ENCODE measurements at places on chromosomes 12 and 14.
A peak's percentile ranks its signal among the peaks of the same experiment; 100 is the strongest.

DNA sequence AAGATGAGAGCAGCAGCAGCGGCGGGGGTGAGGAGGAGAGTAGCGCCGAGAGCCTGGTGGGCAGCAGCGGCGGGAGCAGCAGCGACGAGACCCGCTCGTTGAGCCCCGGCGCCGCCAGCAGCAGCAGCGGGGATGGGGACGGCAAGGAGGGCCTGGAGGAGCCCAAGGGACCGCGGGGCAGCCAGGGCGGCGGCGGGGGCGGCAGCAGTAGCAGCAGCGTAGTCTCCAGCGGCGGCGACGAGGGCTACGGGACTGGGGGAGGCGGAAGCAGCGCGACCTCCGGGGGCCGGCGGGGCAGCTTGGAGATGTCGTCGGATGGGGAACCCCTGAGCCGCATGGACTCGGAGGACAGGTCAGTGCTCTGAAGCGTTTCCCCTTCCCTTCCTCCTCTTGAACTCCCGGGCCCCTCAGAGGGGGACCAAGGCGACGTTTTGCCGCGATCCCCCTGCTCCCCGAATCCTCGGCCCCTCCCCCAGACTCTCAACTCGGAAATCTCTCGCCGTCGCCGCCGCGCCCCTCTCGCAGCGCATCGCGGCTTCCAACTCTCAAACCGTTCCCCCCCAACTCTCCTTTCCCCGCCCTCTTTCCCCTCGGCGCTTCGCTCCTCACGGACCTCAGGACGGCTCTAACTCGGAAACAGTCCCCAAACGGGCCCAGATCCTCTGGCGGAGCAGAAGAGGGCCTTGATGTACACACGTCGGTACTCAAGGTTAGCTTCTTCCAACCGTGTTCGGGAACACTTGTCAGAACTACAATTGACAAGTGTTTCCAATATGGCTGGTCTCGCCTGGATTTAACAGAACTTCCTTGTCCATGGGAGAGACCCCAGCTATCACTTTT lies 947 bp downstream of the AEBP2 start:
- peak; percentile 40 for DNase-seq

DNA sequence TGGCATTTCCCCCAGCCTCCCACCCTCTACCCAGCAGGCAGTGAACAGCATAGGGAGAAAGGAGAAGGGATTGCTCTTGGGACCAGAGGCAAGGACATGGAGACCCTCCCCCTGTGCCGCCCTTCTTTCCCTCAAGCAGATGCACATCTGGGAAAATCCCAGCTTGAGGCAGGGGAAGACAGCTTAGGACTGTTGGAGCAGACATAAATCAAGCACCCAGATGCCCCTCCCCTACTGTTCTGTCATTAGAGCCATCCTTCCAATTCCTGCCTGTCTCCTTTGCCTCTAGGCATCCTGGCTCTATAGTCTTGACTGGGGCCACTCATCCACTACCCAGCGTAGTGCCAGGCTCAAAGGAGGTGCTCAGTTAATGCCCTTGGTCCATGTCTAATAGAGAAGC lies 7.5 kb upstream of the CISTR start:
- no peak for DNase-seq

DNA sequence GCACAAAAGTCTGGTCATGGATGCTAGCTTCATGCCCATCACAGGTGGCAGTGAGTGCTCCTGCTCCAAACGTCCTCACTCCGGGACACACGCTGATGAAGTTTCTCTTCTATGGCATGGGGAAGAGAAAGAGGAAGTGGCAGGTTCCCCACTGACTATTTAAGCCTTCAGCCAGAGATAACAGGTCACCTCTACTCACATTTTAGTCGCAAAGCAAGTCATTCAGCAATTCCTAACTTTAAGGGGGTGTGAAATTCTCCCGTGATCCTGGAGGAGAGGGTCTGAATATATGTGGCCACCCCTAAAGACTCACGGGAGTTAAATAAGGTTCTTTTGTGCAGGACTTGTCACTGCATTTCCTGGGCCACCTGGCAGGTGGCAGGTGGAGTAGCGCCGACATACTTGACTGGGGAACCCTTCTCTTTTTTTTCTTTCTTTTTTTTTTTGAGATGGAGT lies 18.8 kb upstream of the RCOR1 start:
- DNase-seq = no peak

DNA sequence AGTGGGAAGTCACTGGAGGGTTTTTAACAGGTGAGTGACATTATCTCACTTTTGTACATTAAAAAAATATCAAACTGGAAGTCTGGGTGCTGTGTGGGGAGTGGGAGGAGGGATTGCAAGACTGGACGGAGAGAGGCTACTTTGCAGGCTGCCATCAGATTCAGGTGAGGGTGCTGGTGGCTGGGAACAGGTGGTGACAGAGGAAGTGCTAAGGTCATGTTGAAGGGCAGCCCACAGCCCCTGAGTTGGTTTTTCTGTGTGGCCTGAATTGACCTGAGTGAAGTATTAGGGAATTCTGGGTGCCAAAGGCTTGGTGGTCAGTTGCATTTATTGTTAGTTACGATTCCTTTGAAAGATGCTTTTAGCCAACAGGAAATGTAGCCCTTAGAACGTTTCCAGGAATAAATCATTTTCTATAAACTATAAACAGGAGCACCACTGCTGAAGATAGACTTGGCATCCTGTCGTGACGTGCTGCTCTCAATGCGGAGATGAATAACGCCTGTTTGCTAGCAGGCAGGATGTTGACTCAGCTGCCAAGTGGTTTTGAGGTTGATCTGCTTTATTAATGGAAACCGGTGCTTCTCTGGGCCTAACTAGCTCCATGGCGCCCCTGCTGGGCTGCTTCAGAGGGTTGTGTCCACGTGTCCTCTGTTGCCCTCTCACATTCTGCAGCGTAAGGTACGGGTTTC lies 707.5 kb upstream of the TMEM132C start:
- peak; percentile 10 for DNase-seq

DNA sequence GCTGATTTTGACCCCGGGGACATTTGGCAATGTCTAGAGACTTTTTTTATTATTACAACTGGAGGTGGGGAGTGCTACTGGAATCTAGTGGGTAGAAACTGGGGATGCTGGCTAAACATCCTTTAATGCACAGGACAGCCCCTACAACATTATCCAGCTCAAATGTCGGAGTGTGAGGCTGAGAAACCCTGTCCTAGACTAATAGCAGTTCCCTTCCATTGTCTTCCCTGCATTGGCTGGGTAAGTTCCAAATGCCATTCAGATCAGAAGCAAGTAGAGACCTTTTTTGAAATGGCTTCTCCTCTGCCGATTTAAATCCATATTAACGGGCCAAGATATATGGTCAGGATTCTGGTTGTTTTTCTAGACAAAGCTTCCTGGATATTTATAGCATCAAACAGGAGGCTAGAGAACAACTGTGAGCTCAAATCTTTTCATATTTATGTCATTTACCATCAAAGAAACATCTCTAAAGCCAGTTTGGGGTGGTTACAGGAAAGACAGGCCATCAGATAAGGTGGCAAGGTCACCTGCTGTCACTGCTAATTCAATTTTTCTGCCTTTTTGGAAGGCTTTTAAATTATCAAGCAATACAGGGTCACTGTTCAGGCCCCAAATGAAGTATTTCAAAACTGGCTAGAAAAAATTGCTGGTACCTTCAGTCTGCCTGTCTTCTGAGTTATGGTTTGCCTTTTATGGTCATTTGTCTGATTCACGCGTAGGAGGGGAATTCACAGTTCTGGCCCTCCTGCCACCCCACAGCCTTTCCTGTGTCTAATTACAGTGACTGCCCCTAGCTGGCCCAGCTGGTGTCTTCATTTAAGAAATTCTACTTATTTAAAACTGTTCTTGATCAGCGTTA lies 20.1 kb upstream of the AKAP5 start:
- peak; percentile 71 for DNase-seq

GRCh38 chr12:86663173-86663572 lies 407.0 kb upstream of the MGAT4C start:
- no peak for DNase-seq

DNA sequence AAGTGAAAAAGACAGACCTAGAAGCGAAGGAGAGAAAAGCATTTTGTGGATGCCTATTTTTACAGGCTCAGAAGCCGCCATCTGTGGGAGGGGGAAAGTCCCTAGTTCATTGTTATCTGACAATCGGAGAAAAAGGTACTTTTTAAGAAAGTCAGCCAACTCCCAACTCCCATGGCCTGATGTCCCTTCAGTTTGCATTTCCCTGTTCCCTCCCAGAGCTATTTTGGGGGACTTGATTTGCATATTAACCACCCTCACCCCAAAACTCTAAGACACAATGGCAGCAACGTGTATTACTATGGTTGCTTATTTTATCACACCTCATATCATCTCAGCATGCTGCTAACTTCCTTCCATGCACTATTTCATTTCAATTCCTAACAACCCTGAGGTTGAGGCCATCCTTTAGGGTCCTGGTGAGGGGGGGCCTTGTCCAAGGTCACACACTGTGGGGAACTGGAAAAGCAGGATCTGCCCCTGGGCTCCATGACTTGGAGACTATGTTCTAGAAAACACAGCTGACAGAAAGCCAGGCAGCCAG lies 18.7 kb downstream of the HVCN1 start:
- DNase-seq = no peak

GRCh38 chr12:32757157-32757556 lies 1.5 kb upstream of the YARS2 start:
- no peak for DNase-seq

GRCh38 chr12:124639122-124639806 lies 71.9 kb upstream of the NCOR2 start:
- DNase-seq = no peak

DNA sequence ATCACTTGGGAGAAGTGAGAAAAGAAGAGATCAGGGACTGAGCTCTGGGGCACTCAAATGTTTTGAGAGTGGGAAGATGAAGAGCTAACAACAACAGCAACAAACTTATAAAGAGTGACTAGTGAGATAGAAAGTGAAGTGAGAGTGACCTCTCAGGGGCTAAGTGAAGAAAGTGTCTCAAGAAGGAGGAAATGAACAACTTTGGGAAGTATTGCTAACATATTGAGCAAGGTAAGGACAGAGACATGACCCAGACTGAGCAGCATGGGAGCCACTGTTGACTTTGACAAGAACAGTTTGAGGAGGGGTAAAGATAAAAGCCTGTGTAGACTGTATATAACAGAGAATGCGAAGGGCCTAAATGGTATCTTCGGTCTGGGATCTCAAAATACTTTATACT lies 155.1 kb upstream of the BTG1 start:
- no peak for DNase-seq

DNA sequence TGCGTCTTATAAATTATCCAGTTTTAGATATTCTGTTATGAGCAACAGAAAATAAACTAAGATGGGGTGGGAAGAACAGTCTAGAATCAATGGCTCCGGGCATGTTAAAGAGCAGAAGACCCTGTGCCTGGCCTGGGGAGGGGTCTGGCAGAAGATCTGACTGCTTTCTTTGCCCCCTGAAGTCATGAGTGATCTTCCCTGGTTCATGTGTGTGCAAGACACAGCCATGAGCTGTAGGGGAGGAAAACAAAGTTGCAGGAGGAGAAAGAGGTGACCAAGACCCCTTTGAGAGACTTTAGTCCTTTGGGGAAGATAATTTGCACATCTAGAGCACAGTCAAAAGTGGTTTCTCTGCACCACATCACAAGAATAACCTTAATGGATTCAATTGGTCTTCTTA lies 4.8 kb downstream of the LACRT start:
- DNase-seq = no peak

GRCh38 chr12:53346491-53346890 lies 10.3 kb upstream of the SP7 start:
- DNase-seq = no peak

DNA sequence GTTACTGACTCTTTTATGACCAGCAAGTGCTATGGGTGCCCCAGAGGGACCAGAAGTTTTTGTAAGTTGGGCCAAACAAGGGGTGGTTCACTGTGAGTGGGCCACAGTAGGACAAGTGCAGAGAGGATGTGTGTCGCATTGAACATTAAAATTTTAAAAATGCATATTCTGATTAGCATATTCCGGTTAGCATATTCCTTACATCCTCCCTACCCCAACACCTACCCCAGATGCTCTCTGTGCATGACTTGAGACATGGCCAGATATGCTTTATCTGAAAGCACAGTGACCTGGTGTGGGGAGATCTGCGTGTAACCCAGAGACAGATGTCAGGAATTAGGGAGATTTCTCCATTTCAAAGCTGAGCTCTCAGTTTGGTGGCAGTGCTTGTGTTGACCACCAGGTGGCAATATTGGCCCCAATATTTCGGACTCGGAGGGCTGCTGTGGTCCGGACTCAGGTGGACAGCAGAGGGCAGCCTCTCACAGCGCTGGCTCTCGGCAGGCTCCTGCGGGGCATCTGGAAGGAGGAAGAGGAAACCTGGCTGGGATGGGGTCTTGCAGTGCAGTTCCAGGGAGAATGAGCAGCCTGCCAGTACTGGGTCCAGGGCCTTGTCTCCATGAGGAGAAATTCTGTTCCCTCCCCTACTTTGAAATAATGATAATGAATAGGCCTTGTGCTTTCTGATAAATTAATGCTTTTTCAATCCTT lies 1.6 kb upstream of the CEBPE start:
- DNase-seq = peak; percentile 90

- no peak for DNase-seq
These were observed 145.8 kb downstream of the MIPOL1 start for GRCh38 chr14:37343307-37344094.

DNA sequence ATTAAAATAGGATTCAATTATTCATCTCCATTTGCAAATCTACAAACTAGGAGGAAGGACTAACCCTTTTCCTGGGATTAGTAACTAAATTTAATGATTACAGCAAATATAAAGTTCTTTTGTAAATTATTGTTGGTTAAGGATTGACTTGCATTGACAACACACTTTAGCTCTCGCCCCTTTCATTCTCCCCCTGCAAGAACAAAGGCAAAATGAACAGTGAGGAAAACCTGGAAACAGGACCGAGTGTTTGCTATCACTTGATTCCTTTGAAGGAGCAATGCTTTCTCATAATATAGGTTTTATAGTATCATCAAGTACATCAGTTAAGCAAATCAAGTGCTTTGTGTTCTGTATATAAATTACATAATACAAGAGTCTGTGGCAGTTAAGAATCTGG lies 7.4 kb upstream of the COX16 start:
- DNase-seq = no peak

DNA sequence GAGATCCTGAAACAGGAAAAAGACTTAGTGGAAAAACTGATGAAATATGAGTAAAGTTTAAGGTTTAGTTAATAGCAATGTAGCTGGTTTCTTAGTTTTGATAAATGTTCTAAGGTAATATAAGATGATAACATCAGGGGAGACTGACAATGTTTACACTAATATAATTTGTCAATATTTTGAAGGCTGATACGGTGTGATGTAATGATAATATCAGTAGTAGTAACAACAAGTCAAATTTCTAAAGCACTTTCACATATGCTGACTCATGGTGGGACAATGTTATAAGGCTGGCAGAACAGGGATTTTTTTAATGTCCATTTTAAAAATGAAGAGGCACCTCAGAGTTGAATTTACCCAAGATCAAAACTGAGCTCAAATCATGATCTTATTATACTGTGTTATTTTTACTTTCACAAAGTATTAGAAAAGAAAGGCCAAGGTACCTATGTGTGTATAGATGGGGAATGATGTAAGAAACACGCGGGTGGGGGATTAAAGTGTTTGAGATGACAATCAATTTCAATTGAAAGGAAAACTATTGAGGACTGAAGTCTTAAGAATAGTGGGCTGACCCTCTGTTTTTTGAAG lies 2.4 kb upstream of the FLRT2 start:
- DNase-seq = no peak

Data from GM19239 (cell line).